Breast epithelium (tissue), 4 donors: ENCODE measurements at places on chromosomes 3 and 15.

DNA sequence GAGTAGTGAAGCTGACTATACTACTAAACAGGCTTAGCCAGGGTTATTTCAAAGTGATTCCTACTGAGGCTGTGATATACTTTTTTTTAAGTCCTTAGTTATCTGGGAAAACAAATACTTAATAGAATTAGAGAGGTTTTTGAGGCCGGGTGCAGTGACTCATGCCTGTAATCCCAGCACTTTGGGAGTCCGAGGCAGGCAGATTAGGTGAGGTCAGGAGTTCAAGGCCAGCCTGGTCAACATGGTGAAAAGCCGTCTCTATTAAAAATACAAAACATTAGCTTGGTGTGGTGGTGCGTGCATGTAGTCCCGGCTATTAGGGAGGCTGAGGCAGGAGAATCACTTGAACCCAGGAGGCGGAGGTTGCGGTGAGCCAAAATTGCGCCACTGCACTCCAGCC, 34.2 kb downstream of the PRTG start:
- DNase-seq = no peak

- DNase-seq = no peak
Observed at GRCh38 chr15:48046813-48047438, 73.9 kb upstream of the SLC24A5 start.

DNA sequence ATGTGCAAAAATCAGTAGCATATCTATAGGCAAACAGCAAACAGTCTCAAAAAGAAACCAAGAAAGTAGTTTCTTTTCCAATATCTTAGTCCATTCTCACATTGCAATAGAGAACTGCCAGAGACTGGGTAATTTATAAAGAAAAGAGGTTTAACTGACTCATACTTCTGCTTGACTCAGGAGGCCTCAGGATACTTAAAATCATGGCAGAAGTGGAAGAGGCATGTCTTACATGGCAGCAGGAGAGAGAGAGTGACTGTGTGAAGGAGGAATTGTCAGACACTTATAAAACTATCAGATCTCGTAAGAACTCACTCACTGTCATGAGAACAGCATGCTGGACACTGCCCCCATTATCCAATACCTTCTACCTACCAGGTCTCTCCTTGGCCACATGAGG, 327.9 kb upstream of the EPHA3 start:
- no peak for DNase-seq

DNA sequence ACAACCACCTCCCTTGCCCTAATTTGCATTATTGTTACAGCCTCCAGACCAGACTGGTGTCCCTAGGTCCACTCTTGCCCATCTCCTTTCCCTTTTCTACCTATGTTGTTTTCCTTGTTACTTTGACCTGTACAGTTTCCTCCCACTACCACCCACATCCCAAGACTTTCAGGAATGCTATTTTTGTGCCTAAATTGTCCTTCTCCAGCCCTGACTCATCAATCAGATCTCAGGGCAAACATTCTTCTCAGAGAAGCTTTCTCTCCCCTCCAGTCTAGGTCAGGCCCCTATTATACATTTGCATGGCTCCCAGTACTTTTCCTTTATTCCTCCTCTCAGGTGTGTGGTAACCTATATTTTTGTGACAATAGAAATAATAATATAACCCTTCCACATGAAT, 241.5 kb downstream of the IGSF11 start:
- no peak for DNase-seq

- no peak for DNase-seq
Observed at GRCh38 chr3:150114273-150114672, 143.6 kb upstream of the PFN2 start.

GRCh38 chr15:73884159-73884558, 10.8 kb downstream of the TBC1D21 start:
- no peak for DNase-seq

DNA sequence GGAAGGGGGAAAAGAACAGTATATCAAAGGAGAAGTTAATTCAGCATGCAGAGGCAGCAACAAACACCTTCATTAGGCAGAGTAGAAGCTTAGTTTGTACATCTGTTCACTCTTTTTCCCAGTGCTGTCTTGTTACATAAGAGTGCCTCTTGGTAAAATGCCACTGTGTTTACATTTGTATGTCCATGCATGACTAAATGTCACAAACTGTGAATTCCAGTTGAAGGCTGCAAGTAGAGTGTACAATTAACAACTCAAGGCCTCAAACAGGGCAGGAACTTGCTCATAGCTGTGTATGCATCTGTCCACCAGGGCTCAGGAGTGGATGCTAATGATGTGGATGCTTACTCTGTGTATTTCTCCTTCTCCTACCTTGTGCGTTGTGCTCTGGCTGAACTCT, 214.2 kb upstream of the TPM1 start:
- no peak for DNase-seq

DNA sequence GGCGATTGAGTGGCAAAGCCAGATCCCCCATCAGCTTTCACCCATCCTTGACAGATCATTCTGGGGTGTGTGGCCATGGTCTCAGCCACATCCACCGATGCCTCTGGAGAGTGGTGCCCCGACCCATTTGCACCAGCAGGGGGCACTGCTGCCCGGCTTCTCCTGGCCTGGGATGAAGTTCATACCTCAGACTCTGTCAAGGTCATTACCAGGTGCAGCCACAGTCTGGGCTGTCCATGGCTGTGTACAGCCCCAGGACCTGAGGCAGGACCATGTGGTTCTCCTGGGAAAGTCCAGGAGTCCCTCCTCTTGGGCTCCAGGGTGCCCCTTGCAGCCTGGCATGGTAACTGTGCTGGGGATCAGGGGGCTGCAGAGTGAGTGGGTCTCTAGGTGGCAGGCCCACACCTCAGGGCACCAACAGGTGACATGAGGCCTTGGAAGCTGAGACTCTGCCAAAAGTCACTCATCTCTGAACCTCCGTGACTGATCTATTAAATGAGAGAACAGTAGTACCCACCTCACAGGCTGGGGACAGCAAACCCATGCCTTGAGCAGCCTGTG, 67.2 kb downstream of the CACNA2D2 start:
- DNase-seq = peak; percentile 43

DNA sequence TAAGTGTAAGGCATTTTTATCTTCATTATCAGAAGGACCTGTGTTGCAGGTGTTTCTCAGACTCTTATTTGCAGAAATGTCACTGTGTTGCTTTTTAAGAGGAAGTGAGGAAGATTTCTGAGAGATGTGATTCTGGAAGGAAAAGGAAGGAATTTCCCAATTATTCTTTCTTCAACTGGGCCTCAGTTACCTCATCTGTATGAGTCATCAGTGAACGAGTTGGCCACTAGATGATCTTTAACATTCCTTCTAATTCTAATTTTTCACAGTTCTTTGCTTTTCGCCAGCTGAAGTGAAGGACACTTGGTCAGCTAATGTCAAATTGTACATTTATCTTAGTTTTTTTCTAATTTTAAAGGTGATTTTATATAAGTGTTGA, 28.9 kb downstream of the CLEC3B start:
- no peak for DNase-seq

GRCh38 chr3:40079203-40079846, 230.2 kb upstream of the EIF1B start:
- no peak for DNase-seq

GRCh38 chr3:123096731-123097130, 29.9 kb downstream of the PDIA5 start:
- no peak for DNase-seq

- no peak for DNase-seq
Observed at GRCh38 chr3:191414286-191414685, 46.7 kb upstream of the PYDC2 start.

DNA sequence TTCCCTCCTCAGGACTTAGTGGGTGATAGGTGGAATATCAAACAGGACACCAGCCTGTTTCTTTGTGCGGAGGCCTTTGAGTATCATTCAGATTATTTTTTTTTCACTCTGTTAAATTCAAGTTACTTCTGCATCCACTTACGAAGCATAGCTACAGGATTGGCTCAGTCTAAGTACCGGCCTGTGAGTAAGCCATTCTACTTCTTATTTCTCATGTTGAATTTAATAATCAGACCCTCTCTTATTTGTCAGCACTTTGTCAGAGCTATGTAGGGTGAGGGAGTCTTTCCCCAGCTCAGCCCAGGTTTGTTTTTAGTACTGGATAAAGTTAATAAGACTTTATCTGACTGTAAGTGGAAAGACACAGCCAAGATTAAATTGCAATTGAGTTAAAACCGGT, 54.7 kb downstream of the ITPR1 start:
- no peak for DNase-seq

GRCh38 chr15:68698708-68699107, 119.9 kb downstream of the CORO2B start:
- DNase-seq = no peak

DNA sequence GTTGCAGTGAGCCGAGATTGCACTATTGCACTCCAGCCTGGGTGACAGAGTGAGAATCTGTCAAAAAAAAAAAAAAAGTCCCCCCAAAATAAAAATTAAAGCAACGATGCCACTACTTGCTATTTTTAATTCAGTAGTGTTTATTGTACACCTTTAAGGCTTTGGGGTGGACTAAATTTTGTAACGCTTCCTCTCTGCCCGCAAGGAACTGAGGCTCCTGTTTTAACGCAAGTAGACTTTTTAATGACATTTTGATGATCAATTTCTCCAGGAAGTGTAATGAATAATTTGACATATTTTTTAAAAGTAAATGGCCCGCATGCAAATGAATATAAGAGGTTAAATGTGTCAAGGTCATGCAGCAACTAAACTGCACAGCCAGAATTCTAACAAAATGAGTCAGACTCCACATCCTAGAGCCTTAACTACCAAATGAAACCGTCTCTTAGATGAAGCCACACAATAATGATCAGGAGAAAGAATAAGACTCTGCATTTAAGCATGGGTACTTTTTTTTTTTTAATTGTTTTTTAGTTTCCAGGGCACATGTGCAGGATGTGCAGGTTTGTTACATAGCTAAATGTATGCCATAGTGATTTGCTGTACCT, 96.8 kb upstream of the LMOD3 start:
- DNase-seq = no peak

- DNase-seq = no peak
Observed at GRCh38 chr3:183265834-183266417, 12.9 kb downstream of the B3GNT5 start.

GRCh38 chr3:105385819-105386508, 19.3 kb downstream of the ALCAM start:
- DNase-seq = no peak

DNA sequence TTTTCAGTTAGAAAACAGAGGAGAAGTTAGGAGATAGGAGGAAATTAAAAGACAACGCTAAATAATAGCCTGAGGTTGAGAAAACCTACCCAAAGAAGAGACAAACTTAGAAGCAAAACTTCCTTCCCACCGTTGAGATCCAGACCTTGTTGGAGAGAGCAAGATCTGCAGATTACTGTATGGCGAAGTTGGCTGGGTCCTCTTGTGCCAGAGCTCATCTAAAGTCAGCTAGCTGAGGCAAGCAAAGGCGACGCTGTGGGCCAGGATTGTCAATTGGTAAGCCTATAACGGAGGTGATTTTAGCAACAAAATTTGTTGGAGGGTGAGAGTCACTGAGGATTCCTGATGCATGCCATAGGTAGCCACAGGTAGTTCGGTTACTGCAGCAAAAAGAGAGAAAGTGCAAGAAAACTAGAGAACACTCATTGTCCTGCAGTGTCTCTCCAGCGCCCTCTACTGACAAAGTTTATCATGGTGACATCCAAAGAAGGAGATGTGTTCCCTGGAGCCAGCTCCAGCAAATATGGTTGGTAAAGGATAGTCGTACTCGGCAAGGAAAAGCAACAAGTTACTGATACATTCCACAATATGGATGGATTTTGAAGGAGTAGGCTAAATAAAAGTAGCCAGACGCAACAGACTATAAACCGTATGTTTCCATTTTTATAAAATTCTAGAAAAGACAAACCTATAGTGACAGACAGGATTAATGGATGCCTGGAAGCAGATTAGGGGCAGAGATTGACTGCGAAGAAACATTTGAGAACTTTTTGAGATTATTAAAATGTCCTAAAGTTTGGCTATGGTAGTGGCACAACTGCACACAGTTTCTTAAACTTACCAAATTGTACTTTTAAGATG, 9.8 kb upstream of the OR5K4 start:
- no peak for DNase-seq

DNA sequence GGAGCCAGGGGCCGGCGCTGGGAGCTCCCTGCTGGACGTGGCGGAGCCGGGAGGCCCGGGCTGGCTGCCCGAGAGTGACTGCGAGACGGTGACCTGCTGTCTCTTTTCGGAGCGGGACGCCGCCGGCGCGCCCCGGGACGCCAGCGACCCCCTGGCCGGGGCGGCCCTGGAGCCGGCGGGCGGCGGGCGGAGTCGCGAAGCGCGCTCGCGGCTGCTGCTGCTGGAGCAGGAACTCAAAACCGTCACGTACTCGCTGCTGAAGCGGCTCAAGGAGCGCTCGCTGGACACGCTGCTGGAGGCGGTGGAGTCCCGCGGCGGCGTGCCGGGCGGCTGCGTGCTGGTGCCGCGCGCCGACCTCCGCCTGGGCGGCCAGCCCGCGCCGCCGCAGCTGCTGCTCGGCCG, 1.5 kb downstream of the SMAD6 start:
- no peak for DNase-seq

DNA sequence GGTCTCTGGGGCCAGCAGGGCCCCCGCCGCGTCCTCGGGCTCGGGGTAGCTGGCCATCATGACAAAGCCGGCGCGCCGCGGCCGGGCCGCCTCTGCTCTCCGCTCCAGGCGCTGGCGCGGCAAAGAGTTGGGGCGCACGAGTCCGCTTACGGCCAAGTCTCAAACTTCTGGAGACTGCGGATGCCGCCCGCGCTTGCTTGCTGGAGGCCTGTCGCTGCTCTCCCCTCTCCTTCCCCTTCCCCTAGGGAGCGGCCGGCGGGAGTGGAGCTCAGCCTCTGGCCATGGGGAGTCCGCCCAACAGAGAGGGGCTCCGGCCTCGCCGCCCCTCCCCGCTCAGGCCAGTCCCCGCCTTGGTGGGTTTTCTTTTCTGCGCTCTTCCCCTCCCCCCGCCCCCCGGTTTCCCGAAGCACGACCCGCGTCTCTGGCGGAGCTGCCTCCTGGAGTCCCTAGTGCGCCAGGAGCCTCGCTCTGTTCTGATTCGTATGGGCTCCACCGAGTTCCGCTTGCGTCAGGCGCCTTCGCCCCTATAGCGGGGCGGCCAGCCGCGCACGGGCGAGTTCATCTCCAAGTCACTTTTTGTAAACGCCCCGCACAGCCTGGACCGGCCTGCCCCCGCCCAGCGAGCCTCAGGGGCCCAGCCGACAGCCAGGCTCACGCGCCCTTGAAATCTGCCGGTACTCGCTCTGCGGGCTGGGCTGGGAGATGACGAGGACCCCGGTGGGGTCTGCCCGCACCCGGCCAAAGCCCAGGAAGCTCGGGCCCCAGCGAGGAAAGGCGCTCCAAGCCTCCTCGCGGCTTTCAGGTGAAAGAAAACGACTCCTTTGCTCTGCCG, at the start of the genes FOXL2 and FOXL2NB:
Gene FOXL2 (minus strand): TSS at position 475 of the 832 bp plus-strand sequence. CDS start 415 bp downstream, at position 60.
Gene FOXL2NB (plus strand): TSS at position 555 of the 832 bp plus-strand sequence. CDS start 148 bp downstream, at position 703.
- no peak for DNase-seq
